ENCODE measurements at places on chromosomes 16 and 17. TPM values are rescaled to one million over a fixed set of nuclear protein-coding genes. Genes with fewer than 3 reads are reported as not detected.
A peak's percentile ranks its signal among the peaks of the same experiment; 100 is the strongest.

Gene RRAD
- 1.4 TPM for total RNA-seq

Gene ADAMTS18
- not detected for total RNA-seq

Gene PRAC1
- not detected for total RNA-seq

Gene RBFOX1
- total RNA-seq, result not detected

DNA sequence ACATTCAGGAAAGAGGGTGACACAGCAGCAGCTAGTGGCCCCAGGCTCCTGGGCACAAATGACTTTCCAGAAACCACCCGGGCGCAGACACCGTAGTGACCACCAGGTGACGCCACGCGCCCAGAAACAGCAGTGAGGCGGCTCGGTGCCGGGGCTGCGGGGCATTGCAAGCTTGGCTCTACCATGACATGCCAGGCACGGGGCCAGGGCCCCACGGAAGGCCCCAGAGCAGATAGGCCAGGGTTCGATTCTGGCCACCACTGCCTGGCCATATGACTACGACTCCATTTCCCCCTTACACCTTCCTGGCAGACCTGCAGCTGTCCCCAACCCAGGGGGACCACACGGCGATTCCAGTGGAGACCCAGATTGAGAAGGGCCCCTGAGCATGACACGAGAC lies 6.7 kb downstream of the RHBDF1 start:
- peak; percentile 59 for DNase-seq

GRCh38 chr17:34895383-34895782 lies 65.9 kb downstream of the CCT6B start:
- no peak for DNase-seq

GRCh38 chr17:74204474-74204873 lies 996 bp downstream of the RPL38 start:
- no peak for DNase-seq

GRCh38 chr17:9549215-9549614 lies 26.4 kb downstream of the STX8 start:
- DNase-seq, result no peak

DNA sequence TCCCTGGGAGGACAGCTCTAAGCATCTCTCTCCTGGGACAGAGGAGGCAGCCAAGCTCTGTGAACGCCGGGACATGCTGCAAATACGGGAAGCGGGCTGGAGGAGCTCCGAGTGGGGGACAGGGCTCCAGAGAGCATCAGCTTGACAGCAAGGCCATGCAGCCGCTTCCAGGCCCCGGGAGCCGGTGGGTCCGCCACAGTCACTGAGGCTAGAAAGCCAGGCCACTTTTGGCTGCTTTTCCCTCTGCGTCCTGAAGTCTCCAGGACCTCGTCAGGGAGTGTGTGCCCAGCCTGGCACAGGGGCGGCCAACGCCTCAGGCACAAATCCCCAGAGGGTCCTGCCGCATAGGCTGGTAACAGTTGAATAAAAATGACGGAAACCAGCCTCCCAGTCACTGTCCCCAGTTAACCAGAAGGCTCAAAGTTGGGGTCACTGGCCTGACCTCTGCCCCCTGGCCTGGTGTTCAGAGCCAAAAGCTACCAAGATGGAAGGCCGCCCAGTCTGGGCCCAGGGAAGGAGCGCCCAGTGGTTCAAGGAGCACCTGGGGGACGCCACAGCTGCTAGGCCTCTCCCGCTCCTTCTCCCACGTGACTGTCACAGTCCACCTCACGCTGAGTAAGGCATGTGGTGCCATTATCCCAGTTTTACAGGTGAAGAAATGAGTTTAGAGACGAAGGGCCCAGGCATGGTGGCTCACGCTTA lies 3.2 kb upstream of the TRIM65 start:
- no peak for DNase-seq

- peak; percentile 54 for DNase-seq
Observed at GRCh38 chr16:23469814-23470213, 16.8 kb upstream of the COG7 start.

DNA sequence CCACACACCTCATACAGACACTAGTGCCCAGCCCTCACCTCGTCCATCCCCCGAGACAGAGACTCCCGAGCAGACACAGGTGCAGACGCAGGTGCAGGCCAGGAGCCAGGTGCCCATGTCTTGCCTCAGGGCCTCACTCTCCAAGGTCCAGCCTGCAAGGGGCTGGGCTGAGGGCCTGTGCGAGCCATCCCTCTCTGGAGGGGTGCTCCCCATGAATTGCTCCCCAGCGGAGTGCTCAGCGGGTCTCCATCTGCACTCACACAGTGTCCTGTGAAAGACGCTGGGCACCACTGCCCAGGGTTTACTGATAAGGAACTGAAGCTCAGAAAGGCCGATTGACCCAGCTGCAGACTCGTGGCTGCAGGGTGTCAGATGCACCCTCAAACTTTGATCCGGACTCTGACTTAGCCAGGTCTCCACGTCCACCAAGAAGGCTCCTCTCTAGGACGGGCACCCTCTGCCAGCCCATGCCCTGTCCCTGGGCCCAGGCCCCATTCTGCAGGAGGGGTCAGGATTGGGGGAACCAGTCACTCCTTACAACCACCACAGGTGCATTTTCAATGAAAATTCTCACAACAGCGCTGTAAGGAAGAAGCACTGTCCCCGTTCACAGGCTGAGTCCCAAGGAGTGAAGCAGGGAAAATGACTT lies 16.9 kb downstream of the POLR3K start:
- DNase-seq, result no peak

- DNase-seq, result no peak
Observed at GRCh38 chr16:9463461-9463860, 372.0 kb downstream of the HAPSTR1 start.

GRCh38 chr16:66154801-66155200 lies 211.7 kb upstream of the CDH5 start:
- no peak for DNase-seq

Data from IMR-90 (cell line).